ENCODE measurements at places on chromosomes 11 and 22. TPM values are rescaled to one million over a fixed set of nuclear protein-coding genes. Genes with fewer than 3 reads are reported as not detected.

DNA sequence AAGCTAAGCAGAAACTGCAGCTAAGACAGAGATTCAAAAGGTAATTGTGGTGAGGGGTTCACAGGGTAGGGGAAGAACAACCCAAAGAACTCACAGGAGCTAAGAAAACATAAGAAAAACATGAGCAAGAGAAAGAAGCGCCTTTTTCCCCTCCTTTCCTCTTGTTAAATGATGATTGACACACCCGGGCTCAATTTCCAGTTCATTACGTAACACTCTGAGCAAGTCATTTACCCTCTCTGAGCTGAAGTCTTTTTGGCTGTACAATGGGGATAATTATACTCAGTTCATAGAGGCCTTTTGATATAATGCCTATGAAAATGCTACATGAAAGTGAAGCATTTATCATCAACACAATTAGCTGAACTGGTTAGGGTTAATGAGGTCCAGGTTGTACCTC is 17.2 kb downstream of the LRP4 start:
- no peak for DNase-seq

DNA sequence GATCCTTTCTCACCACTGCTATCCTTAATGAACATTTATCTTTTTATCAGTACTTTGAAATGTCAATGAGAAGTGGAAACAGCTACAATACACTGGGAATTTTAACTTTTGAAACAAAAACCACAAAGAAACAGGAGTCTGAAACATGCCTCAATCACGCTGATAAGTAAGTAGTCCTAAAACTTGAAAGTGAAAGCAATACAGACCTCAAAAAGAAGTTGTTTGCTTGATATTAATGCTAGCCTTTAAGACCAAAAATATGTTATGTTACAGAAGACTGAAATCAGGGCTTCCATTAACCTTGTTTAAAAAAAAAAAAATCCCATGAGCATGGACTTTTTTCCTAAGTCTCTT is 21.3 kb downstream of the PHF21A start:
- DNase-seq: no peak

ALDH3B2 gene
- 0.48 TPM for total RNA-seq

SAA4 gene
- total RNA-seq: not detected

- DNase-seq: peak; percentile 53
These were observed 16.9 kb downstream of the DUSP8 start for GRCh38 chr11:1554981-1555712.

DNA sequence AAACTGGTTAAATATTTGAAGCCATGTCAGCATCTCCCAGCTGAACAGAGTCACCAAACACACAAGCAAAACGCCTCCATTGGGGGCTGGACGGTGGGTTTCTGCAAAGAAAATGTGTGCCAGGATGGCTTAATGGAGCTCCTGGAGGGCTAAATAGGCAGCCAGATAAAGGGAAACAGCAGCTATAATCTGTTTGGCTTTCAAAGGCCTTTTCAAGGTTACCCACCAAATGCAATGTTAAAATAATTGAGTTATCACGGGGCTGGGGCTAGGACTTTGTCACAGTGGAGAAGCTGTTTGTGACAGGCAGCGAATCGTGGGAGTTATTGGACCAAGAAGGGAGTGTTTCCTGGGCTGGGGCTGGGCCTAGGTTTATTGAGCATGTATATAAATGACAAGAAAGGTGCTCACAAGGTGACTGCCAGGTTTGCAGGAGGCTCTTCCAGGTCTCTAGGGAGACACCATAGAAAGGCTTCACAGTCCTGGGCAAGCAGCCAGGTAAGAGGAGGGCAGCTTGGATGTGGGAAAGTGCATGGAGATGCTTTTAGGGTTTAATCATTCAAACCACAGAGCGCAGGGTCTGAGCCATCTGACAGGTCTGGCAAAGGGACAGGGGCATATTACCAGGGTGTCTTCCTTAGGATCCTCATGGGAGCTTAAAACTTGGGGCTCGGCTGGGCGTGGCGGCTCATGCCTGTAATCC is 28.3 kb downstream of the GRIK4 start:
- no peak for DNase-seq

ACTN3 gene
- total RNA-seq: not detected

DNA sequence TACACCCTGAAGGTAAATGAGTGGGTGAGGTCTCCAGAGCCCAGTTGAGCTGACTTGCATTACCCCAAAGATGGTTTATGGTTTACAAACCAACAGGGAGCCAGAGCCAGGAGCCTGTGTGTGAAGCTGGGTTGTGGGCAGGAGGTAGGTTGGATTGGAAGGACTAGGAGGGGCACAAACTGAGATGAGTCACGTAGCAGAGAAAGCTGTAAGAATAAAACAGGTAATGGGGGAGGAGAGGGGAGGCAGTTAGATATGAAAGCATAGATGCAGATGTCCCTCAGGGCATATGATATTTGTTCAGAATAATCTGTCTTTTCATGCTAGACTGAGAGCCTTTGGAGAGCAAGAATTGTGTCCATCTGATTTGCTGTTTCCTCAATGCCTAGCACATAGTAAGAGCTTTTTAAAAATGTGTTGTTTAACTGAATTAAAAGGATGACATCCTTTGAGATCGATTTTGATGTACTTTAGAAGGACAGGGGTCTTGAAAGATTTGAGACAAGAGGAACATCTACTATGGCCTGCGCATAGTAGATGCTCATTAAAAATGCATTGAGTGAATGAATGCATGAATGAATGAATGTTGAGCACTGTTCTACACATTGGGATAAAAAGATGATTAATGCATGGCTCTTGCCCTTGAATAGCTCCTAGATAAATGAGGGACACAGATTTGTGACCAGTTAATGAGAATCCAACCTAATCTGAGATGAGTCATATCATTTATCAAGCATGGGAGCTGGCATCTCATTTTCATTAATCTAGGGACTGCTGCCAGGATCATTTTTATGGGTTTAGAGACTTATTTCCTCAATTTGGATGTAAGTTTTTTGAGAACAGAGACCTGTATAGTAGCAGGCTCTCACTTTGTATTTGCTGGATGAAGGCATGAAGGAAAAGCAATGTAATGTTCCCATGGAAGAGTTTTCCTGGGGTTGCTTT is 175.8 kb upstream of the BDNF start:
- no peak for DNase-seq

- no peak for DNase-seq
These were observed 4.7 kb downstream of the SYT7 start for GRCh38 chr11:61575886-61576861.

SAA2 gene
- 2.0 TPM for total RNA-seq

DNA sequence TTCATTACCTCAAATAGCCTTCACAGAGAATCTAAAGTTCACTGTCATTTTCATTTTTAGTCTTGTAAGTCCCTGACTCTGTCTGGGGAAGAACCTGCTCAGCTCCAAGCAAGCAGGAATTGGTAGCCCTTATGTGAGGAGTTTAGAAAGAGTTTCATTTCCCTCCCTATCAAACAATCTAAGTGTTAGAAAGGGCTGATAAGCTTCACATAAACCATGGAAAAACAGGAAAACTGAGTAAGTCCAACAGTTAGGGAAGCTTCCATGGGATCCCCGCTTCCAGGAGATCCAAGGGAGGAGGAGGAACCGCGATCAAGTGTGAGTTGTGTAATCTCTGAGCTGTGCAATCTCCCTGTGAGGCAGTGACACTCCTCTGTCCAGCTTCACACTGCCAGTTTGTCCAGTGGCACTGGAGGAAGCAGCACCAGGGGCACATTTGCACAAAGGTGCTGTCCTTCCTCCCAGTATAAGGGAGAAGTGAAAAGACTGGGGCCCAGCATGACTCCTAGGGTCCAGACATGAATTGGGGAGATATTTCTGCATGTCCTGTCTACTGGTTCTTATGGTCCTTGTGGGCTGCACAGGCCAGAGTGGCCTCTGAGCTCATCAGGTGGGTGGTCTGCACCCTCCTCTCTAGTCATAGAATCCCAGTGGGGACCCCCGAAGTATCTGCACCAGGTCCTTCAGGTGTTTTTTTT is 4.3 kb downstream of the PRAME start:
- no peak for DNase-seq

GRCh38 chr11:34416088-34416487 is 22.6 kb upstream of the CAT start:
- DNase-seq: no peak

C11orf21 gene
- total RNA-seq: 0.35 TPM

- no peak for DNase-seq
These were observed 19.5 kb downstream of the RBFOX2 start for GRCh38 chr22:36009085-36009484.

DNA sequence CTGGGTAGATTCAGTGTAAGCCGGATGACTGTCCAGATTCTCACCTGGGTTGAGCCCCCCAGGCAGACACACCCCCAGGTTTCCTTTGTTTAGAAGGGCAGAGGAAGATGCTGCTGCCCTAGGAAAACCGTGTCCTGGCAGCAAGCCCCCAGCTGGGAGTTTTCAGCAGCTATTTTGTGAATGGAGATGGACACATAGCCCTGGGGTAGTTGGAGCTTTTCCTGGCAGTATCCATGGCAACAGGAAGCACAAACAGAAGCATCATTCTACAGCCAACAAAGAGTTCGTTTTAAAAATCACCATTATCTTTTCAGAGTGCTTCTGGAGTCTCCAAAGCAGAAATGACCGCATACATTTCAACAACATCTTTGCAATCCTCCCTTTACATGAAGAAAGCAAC is 245.5 kb downstream of the BRD1 start:
- DNase-seq: no peak

MTFP1 gene
- 26.0 TPM for total RNA-seq

DNA sequence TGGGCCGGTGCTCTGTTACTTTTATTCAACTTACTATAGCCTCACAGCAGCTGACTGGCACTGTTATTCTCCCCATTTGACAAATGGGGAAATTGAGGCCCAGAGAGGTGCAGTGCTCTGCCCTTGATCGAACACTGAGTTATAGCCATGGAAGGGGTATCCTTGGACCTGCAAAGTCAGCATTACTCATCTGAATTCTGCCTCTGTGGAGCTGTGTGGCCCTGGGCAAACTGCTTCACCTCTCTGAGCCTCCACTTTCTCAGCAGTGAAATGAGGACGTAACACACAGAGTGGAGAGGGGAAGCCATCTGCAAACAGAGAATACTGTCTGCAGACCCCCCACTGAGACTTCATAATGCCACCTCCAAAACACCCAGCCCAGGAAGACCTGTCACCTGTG is 25.3 kb downstream of the TPST2 start:
- no peak for DNase-seq

BEST1 gene
- total RNA-seq: 1.8 TPM

- DNase-seq: no peak
These were observed 284.4 kb downstream of the LUZP2 start for GRCh38 chr11:24781288-24781687.

HEPHL1 gene
- total RNA-seq: not detected

DNA sequence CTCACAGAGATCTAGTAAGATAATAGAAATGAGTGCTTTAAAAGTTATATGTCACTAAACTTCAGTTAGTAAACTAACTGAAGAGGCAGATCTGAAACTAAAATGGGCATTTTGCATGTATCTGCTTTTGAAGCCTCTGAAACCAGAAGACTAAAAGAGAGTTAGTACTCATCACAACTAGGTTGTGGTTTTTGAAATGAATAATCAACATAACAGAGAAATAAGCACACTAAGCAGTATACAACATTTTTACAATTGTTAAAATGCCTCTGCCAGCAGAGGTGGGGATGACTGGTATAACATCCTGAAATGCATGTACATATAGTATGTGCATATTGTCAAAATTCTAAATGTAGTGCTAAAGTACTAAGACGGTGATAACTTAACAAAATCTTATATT is 564.5 kb downstream of the DLG2 start:
- DNase-seq: no peak

GRCh38 chr11:65032216-65032615 is 5.0 kb downstream of the SNX15 start:
- no peak for DNase-seq

- DNase-seq: no peak
These were observed 26.7 kb upstream of the RASL10A start for GRCh38 chr22:29342177-29342576.

GRCh38 chr11:21634956-21635355 is 557.9 kb upstream of the ANO5 start:
- no peak for DNase-seq
